ENCODE measurements at places on chromosomes 4 and X.

- peak; percentile 39 for DNase-seq
Measured at GRCh38 chr4:39357002-39357401, 9.2 kb downstream of the RFC1 start.

GRCh38 chrX:123189338-123189737 lies 5.3 kb downstream of the GRIA3 start:
- DNase-seq, result no peak

- no peak for DNase-seq
Measured at GRCh38 chrX:39941332-39941920, 156.3 kb downstream of the BCOR start.

DNA sequence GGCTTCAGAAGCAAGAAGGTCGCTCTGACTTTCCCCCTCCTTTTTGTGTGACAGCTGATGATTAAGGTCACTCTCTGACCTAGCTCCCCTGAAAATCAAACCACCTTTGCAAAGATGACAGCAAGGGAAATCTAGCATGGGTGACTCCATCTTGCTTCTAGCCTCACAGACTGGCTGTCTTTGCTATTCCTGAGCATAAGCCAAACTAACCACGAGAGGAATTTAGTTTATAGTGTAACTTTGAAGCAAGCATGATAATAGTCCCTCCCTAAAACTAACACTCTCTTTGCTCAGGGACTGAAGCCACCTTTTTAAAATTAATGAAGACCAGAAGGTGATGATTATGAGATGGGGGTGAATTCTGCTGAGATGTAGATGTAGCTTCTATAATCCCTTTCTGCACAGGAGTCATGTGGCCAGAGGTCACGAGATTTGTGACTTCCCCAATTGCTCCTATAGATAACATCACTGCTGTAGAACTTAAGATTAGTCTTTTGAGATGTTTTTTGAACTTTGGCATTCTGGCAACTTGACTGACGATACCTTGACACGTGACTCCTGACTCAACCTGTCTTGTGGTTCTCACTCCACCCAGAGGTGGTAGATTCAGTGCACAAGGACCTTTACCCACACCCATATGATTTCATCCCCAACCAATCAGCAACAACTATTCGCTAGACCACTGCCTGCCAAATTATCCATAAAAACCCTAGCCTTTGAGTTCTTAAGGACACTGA lies 14.9 kb upstream of the PDE5A start:
- DNase-seq, result no peak

- DNase-seq, result no peak
Measured at GRCh38 chrX:11968991-11969390, 169.3 kb upstream of the FRMPD4 start.

- no peak for DNase-seq
Measured at GRCh38 chrX:100969936-100970335, 428 bp downstream of the ARL13A start.

DNA sequence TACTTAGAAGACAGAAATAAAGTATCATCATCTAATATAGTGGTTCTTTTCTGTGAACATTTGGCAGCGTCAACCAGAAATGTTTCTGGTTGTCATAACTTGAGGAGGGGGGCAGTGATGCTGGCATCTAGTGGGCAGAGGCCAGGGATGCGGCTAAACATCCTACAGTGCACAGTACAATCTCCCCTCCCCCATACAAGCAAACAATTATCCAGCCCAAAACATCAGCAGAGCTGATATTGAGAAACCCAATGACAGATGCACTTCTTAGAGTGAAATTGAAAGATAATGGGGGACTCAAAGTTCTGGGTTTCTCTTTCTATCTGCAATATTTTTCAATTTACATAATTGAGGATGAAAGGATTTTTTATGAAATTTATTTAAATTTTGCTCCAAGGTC lies 1.9 kb upstream of the EIF1AX start:
- DNase-seq, result no peak

DNA sequence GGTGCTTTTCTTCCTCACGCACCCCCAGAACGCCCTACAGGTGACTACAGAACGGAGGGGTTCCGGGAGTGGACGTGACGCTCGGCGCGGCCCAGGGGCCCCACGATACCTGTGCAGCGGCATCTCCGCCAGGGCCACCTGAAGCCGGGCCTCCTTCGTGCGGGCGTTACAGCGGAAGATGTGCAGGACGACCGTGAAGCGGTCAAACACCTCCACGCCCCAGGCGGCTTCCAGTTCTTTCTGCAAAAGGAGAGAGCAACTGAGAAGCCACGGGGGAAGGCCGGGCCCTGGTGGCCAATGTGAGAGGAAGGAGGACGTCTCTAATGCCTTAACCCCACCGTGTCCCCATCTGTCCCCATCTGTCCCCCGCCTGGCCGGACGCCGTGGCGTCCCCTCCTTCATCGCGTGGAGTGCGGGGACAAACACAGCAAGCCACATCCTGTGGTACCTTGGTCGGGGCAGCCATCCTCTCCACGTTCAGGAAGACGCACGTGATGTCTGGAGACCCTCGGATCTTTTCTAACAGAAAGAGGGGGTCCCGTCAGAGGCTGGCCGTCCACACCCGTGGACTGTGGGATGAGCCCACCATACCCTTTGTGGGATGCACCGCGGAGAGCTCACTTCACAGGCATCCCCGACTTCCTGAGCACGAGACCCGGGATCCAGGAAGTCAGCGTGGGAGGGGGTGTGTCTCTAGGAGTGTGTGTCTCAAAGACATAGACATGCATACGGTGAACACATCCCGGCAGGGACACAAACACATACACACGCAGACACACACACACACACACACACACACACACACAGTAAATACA lies 3.6 kb downstream of the GTPBP6 start:
- DNase-seq, result no peak

DNA sequence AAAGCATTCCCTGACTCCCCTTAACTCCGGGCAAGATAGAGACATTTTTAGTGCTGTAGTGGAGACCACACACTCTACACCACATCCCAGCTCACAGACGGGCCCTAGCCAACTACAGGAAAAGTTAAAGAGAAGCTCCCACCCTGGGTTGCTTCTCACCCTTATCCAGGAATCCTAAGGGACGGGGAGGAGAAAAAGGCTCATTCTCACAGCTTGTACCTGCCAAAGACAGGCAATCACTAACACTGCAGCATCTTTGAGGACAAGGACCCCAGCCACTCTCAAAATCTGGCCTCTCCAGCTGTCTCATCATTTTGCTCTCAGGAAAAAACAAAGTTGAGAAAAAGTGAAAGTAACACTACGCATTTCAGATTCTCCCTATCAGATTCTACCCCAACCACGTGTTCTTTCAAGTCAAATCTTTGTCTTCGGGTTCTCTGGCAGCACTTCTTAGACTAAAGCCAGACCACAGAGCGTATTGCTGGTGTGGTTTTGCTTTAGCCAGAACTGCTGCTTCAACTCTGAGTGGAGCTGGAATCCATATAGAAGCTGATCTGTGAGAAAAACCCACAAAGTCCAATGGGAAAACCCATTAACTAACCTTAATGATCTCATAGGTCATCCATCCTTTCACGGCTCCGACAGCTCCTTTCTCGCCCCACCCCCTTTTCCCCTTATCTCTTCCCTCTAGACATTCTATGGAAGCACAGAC lies 605.9 kb upstream of the DIPK2B start:
- DNase-seq, result peak; percentile 85

DNA sequence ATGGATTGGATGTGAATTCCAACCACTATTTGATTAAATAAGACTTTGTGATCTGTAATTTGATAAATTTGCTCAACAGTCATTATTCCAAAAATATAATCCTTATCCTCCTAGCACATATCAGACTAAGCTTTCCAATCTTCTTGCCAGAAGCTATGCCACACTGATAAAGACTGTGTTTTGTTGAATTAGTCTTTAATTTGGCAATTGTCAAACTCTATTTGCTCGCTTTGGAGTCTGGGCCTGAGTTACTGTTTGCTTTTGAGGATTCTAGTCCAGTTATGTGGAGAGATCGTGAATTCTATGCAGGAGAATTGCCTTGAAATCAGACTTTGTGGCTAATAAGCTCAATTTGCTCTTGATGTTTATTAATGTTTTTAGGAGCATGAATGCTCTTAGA lies 10.9 kb upstream of the RNF150 start:
- DNase-seq, result no peak

- no peak for DNase-seq
Measured at GRCh38 chr4:48680848-48681568, 99.1 kb downstream of the FRYL start.

DNA sequence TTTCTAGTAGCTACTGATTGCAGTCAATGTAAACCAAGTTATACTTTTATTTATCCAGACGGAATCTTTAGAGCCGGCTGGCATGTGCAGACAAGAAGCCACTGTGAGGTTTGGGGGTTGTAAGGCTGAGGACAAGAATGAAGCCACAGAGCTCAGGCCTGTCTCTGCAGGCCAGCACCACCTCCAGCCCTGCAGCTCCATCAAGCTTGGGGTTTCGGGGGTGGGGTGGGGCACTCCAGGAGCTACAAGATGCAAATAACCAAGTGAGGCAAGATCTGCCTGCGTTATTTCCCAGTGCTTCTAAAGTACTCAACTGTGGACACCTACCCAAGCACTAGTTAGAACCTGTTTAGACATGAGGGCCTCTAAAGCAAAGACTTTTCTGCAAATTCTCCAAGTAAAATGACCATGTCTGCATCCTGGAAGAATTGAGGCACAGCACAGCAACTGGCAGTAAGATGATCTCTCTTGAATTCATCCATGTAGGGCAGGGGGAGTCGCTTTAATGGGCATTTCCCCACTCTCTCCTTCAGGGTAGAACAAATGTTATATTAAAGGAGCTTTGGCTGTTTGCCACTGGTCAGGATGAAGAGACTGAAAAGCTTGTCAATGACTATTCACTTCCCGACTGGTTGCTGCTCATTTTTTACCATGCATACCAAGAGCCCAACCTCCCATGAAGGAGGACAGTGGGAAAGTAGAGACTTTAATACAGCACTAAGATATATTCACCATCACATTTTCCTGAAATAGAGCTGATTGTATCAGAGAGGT lies 222.5 kb downstream of the MGST2 start:
- DNase-seq, result no peak

- DNase-seq, result no peak
Measured at GRCh38 chrX:134604701-134605311, 53.5 kb downstream of the PLAC1 start.

DNA sequence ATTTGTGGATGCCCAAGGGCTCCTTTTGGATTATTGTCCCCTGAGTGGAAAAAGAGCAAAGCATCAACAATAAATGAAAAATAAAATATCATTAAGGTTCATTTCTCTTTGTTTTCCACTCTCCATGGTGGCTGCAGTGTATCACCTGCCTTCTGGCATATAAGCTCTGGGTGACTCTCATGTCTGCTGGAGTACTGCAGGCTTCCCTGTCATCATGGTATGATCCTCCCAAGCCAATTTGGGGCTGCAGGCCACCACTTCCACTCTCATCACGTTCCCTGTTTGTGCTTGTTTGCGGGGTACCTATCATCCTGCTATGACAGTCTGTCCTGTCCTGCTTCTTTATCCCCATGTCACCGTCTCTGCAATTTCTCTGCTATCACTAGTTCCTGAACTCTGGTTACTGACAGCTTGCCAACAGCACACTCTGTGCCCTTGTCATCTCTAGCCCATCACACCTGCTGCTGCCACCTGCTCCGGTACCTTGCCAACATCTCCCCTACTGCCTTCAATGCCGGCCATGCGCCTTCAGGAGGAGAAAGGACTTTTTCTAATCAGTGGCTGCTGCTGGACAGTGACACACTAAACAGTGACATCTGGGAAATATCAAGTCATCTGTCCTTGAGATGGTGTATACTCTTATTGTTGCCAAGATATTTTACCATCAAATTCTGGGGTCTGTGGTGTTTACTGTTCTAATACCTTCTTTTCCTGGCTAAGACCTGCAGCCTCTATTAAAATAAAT lies 23.0 kb upstream of the FGF5 start:
- DNase-seq, result no peak

DNA sequence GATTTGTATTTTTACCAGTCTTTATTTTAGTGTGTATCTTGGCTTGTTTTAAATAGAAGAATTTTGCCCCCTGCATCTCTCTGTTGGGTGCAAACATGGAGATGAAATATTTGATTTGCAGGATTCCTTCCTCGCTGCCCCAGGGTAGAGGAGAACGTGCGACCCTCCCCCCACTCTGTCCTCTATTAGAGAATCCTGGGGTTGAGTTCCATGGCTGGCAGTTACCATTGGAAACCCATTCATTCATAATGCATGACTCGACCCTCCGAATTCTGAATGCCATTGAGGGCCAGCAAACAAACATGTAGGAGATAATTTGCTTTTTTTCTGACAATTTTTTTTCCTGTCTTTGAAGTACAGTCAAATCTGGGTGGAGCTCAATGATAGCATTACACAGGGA lies 53.7 kb downstream of the TRIM2 start:
- no peak for DNase-seq

- DNase-seq, result no peak
Measured at GRCh38 chr4:61556277-61556676, 356.2 kb downstream of the ADGRL3 start.

GRCh38 chr4:178068136-178068535 lies 625.9 kb upstream of the AGA start:
- DNase-seq, result no peak

GRCh38 chrX:75784680-75785491 lies at the start of gene MAGEE2:
MAGEE2 (minus strand) TSS chrX:75785254; CDS start chrX:75785051, 203 bp downstream.
- DNase-seq, result no peak

DNA sequence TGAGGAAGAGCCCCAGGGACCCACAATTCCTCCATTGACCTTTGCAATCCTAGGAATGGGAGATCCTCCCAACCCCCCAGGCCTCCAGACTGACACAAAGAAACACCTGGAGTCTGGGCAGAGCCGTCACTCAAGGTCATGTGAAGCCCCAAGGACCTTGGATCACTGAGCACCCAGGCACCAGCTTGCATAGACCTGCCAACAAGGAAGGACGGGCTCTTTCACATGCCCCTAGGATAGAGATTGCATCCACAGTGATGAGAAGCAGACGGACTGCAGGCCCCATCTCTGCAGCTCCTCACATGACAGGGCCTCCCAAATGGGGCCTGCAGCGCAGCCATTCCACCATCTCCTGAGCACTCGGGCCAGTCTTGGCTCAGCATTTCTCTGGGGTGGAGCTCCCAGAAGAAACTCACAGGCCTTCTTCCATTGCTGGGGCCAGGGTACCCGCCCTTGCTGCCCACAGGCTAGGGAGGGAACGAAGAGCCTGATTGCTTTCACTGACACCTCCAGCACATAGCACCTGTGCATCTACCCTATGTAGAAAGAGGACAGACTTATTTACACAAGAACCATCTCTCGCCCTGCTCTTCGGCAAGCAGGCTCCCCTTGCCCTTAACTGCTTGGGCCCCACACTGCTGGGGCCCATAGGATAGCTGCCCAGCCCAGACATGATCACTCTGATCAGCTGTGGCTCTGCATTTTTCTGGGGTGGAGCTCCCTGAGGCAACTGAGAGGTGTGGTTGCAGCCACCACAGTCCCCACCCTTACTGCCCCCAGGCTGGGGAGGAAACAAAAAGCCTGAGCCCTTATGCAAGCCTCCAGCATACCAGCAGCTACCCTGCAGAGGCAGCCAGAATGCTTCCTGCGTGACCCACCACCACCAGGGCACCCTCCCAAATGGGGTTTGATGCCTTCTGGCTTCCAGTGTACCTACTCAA lies 185.7 kb upstream of the ZCCHC13 start:
- DNase-seq, result no peak

- no peak for DNase-seq
Measured at GRCh38 chrX:37887347-37887746, 40.0 kb upstream of the DYNLT3 start.

GRCh38 chr4:127071443-127071842 lies 561.3 kb upstream of the INTU start:
- no peak for DNase-seq

All from activated CD4-positive, alpha-beta T cell treated with anti-CD3 and anti-CD28 coated beads, Interleukin-2, Interleukin-6, amounts not matched to agents 100 ng/mL and 50 ng/mL, durations not matched to agents 16 hours and 8 hours (primary cell).